ENCODE measurements at places on chromosomes 1 and 21.

GRCh38 chr1:114979278-114979891, 50.2 kb upstream of the TSHB start:
- DNase-seq = peak; percentile 39

DNA sequence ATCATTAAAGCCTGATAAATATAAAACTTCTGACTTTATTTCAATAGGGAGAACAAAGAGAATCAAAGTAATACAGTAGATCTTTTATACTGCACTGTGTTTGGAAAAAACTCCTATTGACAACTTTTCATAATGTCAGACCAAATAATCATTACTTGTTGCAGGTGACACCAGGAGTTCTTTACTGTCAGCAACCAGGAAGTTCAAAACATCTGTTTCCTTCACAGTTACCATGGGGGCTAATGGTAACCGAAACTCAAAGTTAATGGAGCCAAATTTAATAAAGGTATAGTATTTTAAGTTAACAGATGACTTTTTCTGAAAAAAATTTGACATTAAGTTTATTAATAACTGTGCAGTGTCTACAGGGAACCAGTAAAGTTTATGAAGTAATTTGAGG, 10.6 kb downstream of the EFCAB7 start:
- no peak for DNase-seq

DNA sequence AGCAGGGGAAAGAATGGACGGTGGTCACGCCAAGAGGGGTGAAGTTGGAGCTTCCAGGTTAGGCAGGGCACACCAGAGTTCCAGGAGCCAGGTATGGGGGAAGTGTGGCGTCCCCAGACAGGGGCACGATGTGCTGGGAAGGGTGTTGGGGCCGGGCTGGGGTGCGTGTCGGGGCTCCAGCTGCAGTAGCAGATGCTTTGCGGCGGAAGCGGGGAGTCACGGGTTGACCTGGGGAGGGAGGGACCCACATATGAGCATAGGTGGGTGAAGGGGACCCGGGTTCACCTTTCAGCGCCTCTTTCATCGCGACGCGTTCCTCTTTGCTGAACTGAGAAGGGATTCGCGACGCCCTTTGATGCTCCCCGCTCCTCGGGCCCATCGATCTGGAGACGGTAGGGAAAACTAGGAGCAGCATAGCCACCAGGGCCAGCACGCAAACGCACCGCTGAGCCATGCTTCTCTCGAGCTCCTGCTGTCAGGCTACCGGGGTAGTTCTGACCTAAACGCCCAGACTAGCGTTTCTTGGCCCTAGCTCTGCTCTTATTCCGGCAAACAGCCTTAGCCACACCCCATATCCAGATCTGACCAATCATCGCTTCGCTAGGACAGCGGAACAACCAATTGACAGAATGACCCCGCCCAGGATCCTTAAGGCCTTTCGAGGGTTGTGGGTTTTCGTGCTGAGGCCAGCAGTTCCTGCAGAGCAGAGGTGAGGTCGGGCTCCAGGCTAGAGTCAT, at the start of gene PM20D1:
TSS of gene PM20D1 (minus strand) at position 514 of the 737 bp plus-strand sequence. CDS start at position 454, 60 bp downstream.
- DNase-seq = peak; percentile 80

DNA sequence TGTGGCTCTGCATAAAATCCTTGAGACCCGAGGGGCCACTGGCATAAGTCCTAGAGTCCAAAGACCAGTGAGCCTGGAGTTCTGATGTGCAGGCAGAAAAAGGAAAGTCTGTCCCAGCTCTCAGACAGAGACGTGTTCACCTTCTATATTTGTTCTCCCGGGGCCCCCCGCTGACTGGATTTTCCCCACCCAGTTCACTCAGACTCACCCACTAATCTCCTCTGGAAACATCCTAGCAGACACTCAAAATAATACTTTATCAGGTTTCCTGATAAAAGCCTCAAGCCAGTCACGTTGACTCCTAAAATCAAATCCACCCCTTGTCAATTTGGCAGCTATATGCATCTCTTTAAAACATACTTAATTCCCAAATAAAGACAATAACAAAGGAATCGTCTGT, 1084.2 kb upstream of the NCAM2 start:
- no peak for DNase-seq

DNA sequence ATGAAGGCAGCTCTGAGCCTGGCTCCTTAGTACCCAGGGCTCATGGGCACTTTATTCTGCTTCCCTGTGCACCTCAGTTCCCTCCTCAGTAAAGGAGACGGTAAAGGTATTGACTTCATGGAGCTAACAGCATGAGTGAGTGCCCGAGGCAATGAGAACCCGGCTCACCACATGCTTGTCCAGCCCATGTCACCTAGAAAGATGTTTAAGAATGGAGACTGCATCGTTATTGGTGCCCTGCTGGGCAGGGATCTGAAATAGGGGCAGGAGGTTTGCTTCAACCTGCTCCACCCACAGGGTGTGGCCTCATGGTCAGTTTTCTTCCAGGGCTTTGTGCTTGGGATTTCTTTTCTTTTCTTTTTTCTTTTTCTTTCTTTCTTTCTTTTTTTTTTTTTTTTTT, 7.0 kb upstream of the KCNE1 start:
- no peak for DNase-seq

DNA sequence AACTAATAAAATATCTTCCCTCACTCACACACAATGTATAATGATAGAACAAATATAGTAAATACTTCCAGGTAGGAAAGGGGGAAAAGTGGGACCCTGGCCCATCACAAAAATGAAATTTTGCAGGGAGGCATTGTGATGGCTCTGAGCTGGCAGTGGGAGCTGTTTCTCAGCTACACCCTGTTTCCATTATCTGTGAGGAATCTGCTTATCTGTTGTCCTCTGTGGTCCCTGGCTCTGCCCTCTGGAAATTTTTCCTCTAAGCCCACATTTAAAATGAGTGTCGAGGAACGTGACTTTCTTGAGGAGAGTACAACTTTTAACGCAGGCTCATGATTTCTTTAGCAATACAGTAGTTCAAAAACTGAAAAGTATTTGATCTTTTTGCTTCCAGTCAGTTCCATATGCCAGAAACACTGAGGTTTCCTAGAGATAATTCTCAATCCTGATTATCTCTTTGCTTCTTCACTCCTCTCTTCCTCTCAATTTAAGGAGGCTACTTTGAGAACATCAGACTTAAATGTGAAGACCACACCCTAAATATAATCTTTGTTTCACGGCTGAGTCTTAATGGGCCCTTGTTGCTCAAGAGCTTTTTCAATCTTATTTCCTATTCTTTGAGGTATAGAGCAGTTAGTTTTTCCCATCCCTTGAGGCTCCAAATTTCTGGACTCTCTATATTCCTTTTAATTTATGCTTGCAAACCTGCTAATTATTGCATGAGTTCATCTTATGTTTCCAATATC, 5.0 kb upstream of the EEIG2 start:
- no peak for DNase-seq

Data from hindlimb muscle (tissue), 1 donor.